ENCODE measurements at places on chromosomes 6 and 20.

DNA sequence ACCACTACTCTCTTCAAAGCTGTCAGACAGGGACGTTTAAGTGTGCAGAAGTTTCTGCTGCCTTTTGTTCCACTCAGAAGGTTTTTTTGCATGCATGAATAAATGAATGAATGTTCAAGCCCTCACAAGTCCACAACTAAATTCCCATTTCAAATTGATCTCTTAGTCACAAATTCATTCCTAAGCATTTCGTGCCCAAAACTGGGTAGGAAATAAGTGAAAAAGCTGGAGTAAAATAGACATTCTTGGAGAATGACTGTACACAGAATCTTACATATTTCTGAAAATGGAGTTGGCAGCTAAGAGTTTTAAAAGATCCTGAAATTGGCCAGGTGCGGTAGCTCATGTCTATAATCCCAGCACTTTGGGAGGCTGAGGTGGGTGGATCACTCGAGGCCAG, 117.6 kb downstream of the PERP start:
- no peak for DNase-seq

DNA sequence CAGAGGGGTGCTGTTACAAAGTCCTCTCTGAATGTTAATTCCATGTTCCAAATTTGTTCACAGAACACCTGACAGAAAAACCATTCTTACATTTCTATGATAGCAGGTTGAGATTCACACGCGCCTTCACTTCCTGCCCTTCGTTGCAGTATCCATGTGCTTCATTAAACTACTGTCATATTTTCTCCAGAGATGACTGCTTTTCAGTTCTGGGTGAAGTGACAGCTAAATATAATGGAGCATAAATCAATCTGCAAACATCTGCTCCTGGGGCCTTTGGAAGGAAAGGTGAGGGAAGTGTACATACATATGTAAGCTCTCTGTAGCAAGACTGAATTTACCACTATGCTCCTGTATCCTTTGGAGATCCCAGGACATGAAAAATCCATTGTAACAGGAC, 750.2 kb downstream of the HDGFL1 start:
- DNase-seq: no peak

DNA sequence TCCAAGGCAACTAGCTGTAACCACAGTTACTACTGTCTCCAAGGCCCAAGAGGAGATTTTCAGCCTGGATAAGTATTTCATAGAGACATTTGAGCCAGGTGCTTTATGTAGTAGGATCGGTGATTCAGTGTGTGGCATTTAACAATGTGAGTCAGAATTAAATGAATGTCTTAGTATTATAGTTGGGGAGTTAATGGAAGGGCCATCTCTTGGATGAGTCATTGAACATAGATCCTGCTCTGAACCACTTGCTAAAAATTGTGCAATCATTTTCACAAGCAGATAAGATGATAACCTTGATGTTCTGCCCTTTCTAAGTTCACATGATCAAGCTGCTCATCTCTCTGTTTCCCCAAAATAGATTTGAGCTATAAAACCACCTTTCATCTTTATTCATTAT, 668.9 kb upstream of the CITED2 start:
- DNase-seq: no peak

DNA sequence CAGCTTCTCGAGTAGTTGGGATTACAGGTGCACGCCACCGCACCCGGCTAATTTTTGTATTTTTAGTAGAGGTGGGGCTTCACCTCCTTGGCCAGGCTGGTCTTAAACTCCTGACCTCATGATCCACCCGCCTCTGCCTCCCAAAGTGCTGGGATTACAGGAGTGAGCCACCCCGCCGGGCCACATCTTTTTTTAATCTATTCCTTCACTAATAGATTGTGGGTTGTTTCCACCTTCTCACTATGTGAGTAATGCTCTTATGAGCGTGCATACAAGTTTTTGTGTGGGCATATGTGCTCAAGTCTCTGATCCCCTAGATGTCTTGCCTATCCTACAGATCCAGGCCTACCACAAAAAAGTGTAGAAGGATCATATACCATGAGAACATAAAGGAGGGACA, 30.7 kb downstream of the CARMIL1 start:
- no peak for DNase-seq

DNA sequence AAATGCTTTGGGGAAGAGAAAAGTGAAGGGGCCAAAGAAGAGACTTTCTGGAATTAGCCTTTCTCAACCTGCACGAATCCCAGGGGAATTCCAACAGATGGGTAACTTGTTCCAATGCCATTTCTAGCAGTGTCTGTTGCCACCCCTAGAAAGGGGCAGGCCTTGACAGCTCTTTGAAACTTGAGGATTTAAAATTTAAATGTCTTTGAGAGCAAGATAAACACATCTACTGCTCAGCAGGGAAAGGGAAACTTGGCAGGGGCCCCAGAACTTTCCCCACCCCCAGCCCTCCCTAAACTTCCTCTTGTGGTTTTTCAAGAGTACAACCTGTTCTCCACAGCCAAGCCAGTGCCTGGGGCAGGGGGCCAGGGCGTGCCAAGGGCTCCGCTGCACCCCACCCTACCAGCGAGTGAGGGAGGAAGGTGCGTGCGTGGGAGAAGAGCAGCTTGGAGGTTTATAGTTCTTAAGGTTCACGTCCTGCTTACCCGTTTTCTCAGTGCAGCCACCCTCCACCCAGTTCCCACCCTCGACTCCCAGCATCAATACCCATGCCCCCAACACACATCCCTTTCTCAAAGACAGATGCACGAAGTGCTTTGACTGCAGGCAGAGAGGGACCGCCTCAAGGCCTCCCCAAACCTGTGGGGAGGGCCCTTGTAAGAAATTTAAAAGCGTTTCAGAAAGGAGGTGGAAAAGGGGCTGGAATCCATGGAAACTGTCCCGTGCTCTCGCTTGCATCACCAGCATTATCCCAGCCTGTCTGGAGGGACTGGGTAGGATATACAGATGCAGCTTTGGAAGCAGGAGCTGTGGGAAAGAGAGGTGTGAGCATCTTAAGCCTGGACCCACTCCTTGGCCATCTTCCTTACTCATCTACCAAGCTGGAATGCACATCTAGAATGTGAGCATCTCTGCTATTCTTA, 4.5 kb upstream of the TAF8 start:
- peak; percentile 69 for DNase-seq

DNA sequence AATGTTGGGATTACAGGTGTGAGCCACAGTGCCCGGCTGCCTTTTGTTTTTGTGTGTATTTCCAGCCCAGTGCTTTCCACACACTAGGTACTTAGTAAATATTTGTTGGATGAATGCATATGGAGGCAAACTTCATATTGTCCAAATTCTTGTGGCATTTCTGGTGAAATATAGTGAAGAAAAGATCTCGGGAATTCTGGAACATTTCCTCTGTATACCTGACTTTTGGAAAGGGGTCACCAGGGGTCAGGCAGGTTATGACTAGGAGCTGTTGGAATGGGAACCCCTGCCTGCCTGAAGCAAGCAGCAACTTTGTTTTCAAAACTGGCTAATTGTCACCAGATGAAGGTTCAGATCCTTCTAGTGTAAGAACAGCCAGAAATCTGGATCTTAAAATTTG, 12.1 kb upstream of the SCP2D1 start:
- no peak for DNase-seq

GRCh38 chr6:155378724-155379123, 64.4 kb upstream of the TFB1M start:
- DNase-seq: no peak

DNA sequence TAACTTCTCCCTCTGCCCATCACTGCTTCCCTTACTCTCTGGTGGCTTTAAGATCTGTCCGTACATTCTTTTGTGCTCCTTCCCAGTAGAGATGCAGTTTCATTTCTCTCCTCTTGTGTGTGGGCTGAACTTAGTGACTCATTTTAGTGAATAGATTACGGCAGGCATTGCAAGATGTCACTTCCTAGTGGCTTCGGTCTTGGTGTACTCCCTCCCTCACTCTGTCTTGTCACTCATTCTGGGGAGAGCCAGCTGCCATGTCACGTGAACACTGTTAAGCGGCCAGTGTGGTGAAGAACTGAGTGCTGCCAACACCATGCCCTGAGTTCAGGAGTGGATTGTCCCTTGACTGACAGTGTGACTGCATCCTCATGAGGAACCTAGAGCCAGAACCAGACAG, 115.9 kb downstream of the OTOR start:
- peak; percentile 4 for DNase-seq

DNA sequence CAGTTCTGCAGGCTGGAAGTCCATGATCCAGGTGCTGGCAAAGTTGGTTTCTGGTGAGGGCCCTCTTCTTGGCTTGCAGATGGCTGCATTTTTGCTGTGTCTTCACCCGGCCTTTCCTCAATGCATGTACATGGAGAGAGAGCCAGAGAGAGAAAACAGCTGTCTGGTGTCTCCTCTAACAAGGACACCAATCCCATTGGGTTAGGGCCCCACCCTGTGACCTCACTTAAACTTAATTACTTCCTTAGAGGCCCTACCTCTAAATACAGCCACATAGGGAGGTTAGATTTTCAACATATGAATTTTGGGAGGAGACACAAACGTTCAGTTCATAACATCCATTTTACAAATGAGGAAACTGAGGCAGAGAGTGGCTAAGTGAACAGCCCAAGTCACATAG, 202.4 kb downstream of the ZMYND8 start:
- no peak for DNase-seq

DNA sequence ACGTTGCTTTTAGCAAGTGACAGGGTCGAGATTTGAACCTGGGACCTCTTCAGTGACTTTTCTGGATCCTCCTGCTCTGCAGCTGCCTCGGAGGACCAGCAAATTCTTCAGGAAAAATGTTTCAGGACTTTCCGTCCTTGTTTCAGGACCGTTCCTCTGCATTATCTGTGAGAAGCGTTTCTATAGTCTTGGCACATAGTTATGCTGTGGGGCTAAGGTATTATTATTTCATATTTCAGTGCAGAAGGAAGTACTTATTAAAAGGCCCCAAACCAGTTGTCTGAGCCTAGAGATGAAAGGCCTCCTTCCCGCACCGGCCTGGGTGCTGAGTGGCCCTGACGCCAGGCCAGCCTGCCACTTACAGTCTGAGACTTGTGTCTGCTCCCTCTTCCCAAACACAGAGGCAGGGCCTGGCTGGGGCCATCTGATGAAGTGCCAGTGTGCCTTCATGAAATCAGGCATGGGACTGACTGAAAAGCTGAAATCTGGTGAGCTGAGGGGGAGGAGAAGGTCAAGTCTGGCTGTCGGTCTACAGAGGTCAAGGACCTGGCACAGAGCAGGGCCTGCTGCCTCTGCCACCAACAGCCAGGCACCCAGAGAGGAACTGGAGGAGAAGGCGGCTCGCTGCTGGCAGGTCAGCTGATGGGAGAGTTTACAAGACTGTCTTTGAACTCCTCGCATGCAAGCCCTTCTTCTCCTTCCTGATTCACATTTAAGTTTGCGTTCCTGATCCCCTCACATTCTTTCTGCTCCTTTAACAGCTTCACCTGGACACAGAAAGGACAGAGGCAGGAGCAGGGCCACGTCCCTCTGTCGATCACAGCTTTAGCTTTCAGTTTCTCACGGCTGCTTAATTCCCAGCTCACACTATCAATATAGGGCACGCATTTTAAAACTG, 8.9 kb upstream of the QKI start:
- no peak for DNase-seq
